Nucleus accumbens (tissue), 56 donors: ENCODE measurements at places on chromosomes 5 and 9.

GRCh38 chr5:158755986-158756385 is 343.7 kb downstream of the EBF1 start:
- DNase-seq = no peak

- DNase-seq = no peak
Observed at GRCh38 chr5:111792471-111793058, 35.6 kb upstream of the NREP start.

DNA sequence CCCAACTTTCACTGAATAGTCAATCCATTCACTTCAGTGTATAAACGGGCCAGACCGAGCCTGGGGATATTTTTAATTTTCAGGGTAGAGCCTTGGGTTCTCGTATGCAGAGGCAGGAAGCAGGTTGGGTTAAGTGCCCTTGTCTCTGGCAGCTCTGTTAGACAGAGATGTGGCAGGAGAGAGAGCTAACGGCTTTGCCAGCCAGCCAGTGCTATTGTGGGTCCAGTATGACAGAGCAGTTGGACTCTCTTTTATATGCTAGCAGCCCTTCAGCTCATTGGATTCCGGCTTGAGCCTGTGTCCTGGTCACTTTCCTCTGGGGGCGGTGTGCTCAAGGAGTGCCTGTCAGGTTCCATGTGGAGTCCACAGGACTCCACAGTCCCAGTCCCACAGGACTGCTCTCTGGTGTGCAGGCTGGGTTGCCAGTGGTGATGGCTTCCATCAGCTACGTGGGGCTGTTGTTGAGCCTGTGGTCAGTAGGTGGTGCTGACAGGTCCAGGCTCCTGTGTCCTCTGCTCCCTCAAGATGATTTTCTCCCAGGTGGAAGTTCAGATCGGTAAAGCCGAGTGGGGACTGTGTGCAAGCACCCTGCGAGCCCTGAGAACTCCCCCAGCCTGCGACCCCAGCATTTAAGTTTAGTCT is 14.3 kb downstream of the CLTA start:
- peak; percentile 15 for DNase-seq

DNA sequence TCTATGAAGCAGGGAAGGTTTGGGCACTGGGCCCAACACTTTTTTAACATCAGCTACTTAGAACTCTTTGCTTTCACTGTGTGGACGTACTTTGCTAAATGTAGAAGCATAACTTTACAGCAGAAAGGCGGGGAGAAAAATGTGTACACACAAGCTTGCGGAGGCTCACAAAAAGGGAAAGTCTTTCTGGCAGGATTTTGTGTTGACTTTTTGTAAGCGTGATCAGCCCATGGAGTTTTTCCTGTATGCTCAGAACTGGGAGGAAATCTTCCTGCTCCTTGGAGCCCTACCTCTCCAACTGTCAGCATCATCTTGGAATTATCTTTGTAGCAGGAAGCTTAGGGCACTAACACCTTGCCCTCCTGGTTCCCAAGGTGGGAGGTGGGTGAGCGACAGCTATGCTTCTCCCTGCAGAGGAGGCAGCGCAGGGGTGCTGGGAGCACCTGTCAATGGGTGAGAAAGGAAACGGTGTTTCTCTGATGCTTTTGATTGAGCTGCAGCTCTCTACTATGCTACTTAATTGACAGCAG is 321.9 kb downstream of the GADD45G start:
- no peak for DNase-seq

- DNase-seq = no peak
Observed at GRCh38 chr9:91092214-91092613, 269.5 kb downstream of the AUH start.

DNA sequence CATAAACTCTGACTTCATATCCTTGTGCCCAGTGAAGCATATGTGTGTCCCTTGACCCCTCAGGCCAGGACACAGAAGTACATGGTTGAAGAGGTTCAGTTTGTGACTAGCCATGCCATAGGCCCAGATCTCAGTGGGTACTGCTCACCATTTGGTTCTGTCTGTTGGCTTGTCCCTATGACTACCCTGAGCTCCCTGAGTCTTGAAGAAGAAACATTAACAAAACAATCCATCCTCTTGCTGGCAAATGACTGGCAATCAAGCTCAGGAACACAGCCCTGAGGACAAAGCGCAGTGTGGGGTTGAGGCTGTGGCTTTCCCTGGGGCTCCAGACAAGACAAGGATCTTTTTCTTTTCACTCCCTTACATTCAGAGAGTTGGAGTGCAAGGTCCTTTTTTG is 46.3 kb downstream of the TNFAIP8 start:
- no peak for DNase-seq

- no peak for DNase-seq
Observed at GRCh38 chr5:168827636-168828035, 248.5 kb upstream of the PANK3 start.

DNA sequence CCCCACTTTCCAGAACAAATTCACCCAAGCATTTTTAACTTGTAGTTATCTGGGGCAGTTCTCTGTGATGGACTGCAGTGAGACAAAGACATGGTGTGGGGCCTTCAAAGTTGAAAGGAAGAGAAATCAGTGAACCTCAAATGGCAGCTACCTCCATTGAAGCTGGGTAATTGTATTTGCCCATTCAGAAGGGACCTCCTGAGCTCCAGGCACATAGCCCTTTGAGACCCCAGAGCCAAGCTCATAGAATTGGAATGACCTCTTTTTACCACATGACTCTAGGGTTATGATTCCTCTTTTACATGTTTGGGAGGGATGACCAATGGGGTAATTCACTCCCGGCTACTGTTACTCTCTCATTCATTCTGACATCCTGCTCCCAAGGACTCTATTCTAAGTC is 368.4 kb upstream of the ITGA1 start:
- DNase-seq = no peak

DNA sequence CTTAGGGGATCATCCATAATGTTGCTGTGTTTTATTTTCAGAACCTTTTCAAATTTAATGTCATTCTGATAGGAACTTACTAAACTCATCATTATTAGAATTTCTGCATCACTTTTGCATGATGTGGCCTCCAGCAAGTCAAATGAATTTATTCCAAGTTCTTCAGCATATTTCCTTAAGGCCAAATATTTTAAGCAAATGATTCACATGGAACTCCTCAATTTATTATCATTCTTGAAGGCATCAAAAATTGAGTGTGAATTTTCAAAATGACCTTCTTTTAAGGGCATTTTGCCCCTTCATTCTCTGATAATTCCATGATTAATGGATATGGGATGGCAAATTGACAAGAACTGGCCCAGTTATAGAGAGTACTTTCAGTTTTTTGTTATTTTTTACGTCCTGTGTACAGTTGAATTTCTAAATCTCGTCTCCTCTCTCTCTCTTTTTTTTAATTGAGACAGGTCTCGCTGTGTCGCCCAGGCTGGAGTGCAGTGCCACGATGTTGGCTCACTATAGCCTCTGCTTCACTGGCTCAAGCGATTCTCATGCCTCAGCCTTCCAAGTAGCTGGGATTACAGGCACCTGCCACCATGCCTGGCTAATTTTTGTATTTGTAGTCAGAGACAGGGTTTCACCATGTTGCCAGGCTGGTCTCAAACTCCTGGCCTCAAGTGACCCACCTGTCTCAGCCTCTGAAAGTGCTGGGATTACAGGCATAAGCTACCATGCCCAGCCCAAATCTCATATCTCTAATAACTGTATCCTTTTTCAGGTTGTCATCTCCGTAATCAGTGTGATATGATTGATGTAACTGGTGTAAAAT is 29.1 kb downstream of the GPR21 start:
- no peak for DNase-seq
